ENCODE measurements at places on chromosomes 16 and 17. TPM values are rescaled to one million over a fixed set of nuclear protein-coding genes. Genes with fewer than 3 reads are reported as not detected.

CACNG4 gene
- not detected for total RNA-seq

DNA sequence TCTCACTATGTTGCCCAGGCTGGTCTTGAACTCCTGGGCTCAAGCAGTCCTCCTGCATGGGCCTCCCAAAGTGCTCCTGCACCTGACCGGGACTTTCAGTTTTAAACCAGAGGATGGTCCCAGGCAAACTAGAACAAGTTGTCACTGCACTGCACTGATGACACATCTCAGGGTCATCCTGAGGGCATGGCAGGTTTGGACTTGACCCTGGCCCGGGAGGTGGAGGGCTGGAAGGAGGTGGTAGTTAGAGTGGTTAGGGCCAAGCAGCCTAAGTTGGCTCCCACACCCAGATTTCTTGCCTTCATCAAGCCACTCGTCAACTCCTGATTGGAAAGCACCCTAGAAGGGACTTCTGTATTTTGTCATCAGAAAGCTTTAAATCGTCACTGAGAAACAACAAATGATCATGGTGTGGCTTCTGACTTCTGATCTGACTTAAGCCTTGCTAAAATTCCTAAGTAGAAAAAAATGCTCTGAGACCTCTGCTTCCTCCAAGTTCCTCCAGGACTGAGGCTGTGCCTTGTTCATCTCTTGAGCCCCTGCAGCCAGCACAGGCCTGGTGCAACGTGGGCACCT, 43.5 kb downstream of the EMP2 start:
- H3K27me3 ChIP-seq, result peaks cover 11% of the 10 kb centered on the region
- no peak for DNase-seq
- no peaks in the 10 kb centered on the region for H3K4me1 ChIP-seq
- H3K4me3 ChIP-seq, result no peak overlapping the region
- no peak overlapping the region for H3K27ac ChIP-seq

- H3K4me3 ChIP-seq, result no peak overlapping the region
- H3K27ac ChIP-seq, result peak overlapping the region; percentile 33
- no peak for DNase-seq
- peaks cover 87% of the 10 kb centered on the region for H3K4me1 ChIP-seq
- no peaks in the 10 kb centered on the region for H3K27me3 ChIP-seq
- H3K36me3 ChIP-seq, result peaks cover 71% of the 10 kb centered on the region
Measured at GRCh38 chr17:14316126-14316832, 15.4 kb downstream of the HS3ST3B1 start.

BANP gene
- total RNA-seq, result 85.2 TPM

- DNase-seq, result no peak
- H3K27me3 ChIP-seq, result peaks cover 24% of the 10 kb centered on the region
- H3K36me3 ChIP-seq, result no peaks in the 10 kb centered on the region
- no peak overlapping the region for H3K27ac ChIP-seq
- peaks cover 9% of the 10 kb centered on the region for H3K4me1 ChIP-seq
- no peak overlapping the region for H3K4me3 ChIP-seq
Measured at GRCh38 chr16:71625113-71625850, 702 bp upstream of the MARVELD3 start.

LLGL2 gene
- total RNA-seq, result 30.3 TPM

GRCh38 chr17:76121932-76122430, 18.4 kb upstream of the EXOC7 start:
- peaks cover 33% of the 10 kb centered on the region for H3K4me1 ChIP-seq
- no peaks in the 10 kb centered on the region for H3K27me3 ChIP-seq
- no peaks in the 10 kb centered on the region for H3K36me3 ChIP-seq
- H3K27ac ChIP-seq, result peak overlapping the region; percentile 78

MEIOC gene
- not detected for total RNA-seq

SEPTIN1 gene
- total RNA-seq, result 222 TPM

- H3K27me3 ChIP-seq, result peaks cover 2% of the 10 kb centered on the region
- H3K27ac ChIP-seq, result no peak overlapping the region
- H3K4me1 ChIP-seq, result no peaks in the 10 kb centered on the region
- DNase-seq, result no peak
Measured at GRCh38 chr17:43826206-43826605, 6.7 kb downstream of the MPP3 start.

KRTAP4-12 gene
- not detected for total RNA-seq

DNA sequence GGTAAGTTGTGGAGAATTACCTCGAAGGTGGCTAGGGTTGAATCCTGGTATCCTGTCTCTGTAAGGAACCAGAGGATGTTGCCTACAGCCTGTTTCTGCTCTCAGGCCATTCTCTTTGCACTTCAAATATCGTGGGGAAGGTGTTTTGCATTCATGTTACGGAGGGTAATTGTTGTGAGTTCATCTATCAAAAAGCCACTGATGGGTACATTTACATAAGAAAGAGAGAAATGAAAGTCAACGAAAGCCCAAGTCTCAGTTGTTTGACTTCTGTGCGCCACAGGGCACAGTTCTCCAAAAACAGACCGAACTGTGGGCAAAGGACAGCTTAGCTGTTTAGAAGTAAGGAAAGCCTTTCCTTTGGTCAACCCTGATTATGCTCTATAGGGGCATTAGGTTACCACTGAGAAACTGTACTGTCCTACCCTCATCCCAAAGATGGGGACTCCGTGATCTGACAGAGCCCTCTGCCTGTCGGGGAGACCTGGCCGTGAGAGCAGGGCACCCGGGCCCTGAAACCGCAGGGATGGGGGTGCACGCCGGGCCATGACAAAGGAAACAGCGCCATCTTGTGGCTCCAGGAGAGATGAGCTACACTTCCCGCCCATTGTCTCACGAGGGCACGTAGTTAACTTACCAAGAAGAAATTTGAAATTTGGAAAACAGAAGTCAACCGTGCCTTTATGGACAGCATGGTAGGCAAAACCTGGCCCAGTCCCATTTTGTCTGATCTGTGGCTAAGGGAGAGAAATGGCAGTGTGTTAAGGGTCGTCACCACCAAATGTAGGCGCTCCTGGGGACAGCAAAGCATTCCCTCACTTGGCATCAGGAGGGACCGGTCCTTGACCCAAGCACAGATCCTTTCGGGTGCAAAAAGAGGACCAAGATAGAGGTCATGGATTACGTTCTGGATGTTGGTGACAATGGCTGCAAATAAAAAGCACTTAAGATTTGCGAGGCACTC, 74.5 kb upstream of the DYNLRB2 start:
- peaks cover 3% of the 10 kb centered on the region for H3K4me1 ChIP-seq
- no peaks in the 10 kb centered on the region for H3K36me3 ChIP-seq
- no peak overlapping the region for H3K4me3 ChIP-seq
- H3K27me3 ChIP-seq, result peaks cover 23% of the 10 kb centered on the region

DNA sequence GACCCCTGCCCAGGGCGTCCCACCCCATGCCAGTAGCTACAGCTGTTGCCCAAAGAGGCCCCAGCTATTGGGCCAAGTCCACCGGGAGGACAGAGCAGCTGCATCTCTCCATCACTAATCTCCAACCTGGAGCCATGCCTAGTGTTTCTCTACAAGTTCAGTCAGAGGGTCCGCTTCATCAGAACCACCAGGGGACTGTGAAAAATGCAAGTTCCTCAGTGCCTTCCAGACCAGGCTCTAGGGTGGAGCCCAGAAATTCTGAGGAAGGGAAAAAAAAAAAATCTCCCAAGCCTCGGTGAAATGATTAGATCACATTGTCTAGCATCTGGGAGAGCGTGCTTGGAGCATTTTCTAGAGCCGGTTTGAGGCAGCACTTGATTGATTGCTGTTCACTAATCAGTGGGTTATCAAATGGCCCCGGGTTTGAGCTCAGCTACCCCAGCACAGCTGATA, 22.4 kb upstream of the HERPUD1 start:
- no peak overlapping the region for H3K27ac ChIP-seq
- H3K36me3 ChIP-seq, result no peaks in the 10 kb centered on the region
- H3K4me1 ChIP-seq, result peaks cover 44% of the 10 kb centered on the region

DNA sequence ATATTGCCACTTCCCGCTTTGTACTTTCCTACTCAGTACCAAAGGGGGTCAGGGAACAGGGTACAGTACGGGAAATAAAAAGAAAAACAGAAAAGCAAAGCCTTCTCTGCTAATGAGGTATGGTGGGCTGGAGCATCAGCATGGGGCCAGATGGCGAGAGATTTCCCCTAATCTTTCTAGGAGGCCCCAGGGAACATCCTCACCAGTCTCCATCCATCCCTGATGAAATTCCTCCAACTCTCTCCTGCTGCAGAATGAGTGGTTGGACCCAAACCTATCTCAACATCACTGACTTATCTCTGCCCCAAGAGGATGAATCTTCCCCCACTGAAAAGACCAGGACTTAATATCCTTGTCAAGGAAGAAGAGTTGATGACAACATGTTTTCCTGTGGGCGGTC, 185.6 kb downstream of the C16orf78 start:
- no peaks in the 10 kb centered on the region for H3K27me3 ChIP-seq
- H3K36me3 ChIP-seq, result no peaks in the 10 kb centered on the region
- DNase-seq, result no peak
- no peak overlapping the region for H3K27ac ChIP-seq

SLC6A4 gene
- not detected for total RNA-seq

- no peak for DNase-seq
- H3K36me3 ChIP-seq, result peaks cover 6% of the 10 kb centered on the region
- H3K4me3 ChIP-seq, result no peak overlapping the region
- no peak overlapping the region for H3K27ac ChIP-seq
Measured at GRCh38 chr16:54053891-54054820, 232.4 kb downstream of the IRX3 start.

OTOA gene
- 0.14 TPM for total RNA-seq

DNA sequence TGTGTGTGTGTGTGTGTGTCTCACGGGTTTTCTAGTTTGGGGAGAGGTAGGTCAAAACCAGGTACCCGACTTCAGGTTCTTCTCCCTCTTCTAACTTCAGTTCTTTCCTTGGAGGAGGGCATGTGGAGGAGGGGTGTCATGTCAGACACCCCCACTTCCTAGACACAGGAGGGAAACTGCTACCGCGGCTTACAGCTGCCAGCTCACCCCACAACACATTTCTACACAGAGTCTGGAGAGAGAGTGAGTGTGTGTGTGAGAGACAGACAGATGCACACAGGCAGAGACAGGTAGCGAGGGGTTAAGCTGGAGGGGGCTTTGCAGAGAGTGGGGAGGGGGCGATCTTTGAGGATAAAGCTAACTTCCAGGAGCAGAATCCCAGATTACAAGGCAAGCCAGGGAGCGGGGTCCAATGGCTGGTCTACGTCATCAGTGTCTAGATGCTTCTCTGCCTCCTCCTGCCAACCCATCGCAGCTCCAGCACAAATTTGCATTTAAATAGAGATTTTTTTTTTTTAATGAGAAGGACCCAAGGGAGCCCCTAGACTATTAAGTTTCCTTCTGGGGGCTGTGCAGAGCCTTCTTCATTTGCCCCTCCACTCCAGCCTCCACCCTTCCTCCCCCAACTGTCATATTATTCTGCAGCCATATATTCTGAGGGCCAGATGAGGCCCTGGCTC, 48.9 kb downstream of the MRM1 start:
- H3K36me3 ChIP-seq, result no peaks in the 10 kb centered on the region
- DNase-seq, result no peak
- peaks cover 62% of the 10 kb centered on the region for H3K27me3 ChIP-seq
- H3K27ac ChIP-seq, result no peak overlapping the region
- no peak overlapping the region for H3K4me3 ChIP-seq

GRCh38 chr16:27320261-27321012, 6.7 kb downstream of the IL4R start:
- peaks cover 2% of the 10 kb centered on the region for H3K36me3 ChIP-seq
- no peak for DNase-seq
- H3K27me3 ChIP-seq, result no peaks in the 10 kb centered on the region
- peak overlapping the region; percentile 75 for H3K27ac ChIP-seq
- peaks cover 53% of the 10 kb centered on the region for H3K4me1 ChIP-seq

DNA sequence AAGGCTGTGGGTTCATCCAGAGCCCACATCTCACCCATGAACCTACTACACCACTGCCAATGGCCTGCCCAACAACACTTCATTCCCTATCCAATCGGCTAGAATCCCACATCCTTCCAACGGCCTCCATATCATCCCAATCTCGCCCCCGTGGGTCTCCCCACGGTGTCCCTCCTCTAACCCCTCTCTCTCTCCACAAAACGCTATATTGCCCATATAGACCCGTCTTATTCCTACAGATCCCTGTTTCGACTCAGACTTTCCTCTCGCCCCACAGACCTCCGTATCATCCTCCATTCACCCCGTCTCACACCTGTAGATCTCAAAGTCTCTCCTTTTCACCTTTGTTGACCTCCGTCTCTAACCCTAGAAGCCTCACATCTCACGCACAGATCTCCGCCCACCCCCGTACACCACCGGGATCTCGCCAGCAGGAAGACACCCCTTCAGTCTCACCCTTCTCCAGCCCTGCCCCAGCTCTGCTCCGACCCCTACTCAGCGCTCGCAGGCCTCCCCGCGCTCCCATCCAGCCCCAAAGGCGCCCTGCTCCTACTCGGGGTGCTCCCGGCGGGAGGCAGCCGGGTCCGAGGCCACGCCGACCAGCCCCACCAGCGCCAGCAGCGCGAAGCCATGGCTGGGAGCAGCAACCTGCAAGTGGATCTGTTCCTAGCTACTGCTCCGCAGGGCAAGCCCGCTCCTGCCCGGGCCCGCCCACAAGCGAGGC, at the start of gene FDXR:
Gene FDXR, minus strand, starts transcription at position 682 of the 724 bp plus-strand sequence. Its CDS starts 50 bp downstream, at position 632.
- H3K4me1 ChIP-seq, result peaks cover 16% of the 10 kb centered on the region
- no peak for DNase-seq
- H3K27me3 ChIP-seq, result no peaks in the 10 kb centered on the region
- H3K4me3 ChIP-seq, result peak within 1 kb of the TSS; percentile 92

DNA sequence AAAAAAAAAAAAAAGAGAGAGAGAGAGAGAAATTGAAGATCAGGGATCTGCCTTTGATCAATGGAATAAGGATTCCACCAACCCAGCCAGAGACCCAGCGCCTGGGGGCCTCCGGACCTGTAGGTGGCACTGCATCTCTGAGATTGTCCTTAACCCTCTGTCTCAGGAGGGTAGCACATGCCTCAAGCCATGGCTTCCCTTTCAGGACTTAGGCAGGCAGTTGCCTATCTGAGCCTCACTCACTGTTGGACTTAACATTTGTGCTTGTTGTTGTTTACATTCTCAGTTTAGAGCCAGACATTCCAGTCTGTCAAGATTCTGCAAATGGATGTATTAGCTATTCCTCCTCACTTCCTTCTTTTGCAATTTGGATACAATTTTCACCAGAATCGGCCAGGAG, 5.1 kb upstream of the SCNN1B start:
- peaks cover 34% of the 10 kb centered on the region for H3K27me3 ChIP-seq
- H3K27ac ChIP-seq, result no peak overlapping the region
- H3K4me3 ChIP-seq, result no peak overlapping the region
- DNase-seq, result no peak
- H3K36me3 ChIP-seq, result no peaks in the 10 kb centered on the region
- H3K4me1 ChIP-seq, result peaks cover 5% of the 10 kb centered on the region

GRCh38 chr17:50026837-50027171, 29.1 kb upstream of the ITGA3 start:
- H3K27ac ChIP-seq, result no peak overlapping the region
- peaks cover 6% of the 10 kb centered on the region for H3K4me1 ChIP-seq
- peaks cover 41% of the 10 kb centered on the region for H3K27me3 ChIP-seq

- no peaks in the 10 kb centered on the region for H3K36me3 ChIP-seq
- no peak overlapping the region for H3K27ac ChIP-seq
- H3K4me3 ChIP-seq, result no peak overlapping the region
- no peak for DNase-seq
Measured at GRCh38 chr17:34366010-34366409, 3.0 kb upstream of the CCL1 start.

Data from naive thymus-derived CD8-positive, alpha-beta T cell (primary cell).